ENCODE measurements at places on chromosomes 2 and 18.

GRCh38 chr2:138418453-138418852, 83.1 kb upstream of the SPOPL start:
- DNase-seq: no peak

DNA sequence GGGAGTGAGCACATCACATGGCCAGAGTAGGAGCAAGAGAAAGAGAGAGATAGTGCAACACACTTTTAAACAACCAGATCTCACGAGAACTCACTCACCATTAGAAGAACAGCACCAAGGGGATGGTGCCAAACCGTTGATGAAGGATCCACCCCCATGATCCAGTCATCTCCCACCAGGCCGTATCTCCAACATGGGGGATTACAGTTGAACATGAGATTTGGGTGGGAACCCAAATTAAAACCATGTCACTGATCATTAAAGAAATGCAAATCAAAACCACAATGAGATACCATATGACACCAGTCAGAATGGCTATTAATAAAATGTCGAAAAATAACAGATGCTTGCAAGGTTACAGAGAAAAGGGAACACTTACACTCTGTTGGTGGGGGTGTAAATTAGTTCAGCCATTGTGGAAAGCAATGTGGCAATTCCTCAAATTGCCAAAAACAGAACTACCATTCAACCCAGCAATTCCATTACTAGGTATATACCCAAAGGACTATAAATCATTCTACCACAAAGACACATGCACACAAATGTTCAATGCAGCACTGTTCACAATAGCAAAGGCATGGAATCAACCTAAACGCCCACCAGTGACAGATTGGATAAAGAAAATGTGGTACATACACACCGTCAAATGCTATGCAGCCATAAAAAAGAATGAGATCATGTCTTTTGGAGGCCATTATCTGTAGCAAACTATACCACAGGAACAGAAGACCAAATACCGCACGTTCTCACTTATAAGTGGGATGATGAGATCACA, 137.1 kb downstream of the COL6A3 start:
- DNase-seq: no peak

DNA sequence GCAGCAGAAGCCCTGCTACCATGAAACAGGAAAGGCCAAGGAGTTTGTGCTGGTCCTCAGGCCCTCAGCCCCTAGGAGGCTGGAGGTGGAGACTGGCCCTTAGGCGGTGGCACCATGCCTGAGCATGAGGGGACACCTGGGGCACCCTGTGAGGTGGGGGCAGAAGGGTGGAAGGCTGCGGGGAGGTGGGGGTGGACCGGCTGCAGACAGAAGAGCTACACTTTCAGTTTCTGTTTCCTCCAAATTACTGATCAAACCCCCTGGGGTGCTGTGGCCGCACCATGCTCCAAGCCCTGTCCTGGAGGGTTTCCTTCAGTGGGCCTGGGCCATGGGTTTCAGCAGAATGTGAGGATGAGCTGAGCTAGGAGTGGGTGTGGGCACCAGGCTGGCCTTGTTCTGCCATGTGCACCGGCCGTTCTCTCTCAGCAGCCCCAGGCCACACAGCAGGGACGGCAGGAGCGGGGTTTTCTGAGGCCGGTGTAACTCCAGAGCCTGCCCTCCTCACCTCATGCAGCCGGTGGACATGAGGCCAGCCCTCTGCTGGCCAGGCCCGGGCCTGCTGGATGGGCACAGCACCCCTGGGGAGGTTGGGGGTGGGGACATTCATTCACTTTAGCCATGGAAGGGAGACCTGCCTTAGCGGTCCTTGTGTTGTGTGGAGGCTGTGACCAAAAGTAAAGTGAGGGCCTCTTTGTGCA, 51.5 kb downstream of the PLEKHB2 start:
- no peak for DNase-seq

DNA sequence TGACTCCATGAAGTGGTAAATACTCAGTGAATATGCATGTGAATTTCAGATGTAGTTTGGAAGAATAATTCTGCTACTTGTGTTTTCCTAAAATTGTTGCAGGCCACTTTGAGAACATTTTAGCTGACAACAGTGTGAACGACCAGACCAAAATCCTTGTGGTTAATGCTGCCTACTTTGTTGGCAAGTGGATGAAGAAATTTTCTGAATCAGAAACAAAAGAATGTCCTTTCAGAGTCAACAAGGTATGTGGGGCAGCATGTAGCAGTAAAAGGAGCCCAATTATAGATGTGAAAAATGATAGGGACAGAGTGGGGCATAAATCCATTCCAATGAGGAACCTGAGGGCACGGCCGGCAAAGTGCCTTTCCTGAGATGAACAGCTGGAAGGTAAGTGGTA, 16.1 kb downstream of the SERPINB5 start:
- DNase-seq: no peak

GRCh38 chr2:18829976-18830375, 240.6 kb upstream of the NT5C1B start:
- DNase-seq: no peak

DNA sequence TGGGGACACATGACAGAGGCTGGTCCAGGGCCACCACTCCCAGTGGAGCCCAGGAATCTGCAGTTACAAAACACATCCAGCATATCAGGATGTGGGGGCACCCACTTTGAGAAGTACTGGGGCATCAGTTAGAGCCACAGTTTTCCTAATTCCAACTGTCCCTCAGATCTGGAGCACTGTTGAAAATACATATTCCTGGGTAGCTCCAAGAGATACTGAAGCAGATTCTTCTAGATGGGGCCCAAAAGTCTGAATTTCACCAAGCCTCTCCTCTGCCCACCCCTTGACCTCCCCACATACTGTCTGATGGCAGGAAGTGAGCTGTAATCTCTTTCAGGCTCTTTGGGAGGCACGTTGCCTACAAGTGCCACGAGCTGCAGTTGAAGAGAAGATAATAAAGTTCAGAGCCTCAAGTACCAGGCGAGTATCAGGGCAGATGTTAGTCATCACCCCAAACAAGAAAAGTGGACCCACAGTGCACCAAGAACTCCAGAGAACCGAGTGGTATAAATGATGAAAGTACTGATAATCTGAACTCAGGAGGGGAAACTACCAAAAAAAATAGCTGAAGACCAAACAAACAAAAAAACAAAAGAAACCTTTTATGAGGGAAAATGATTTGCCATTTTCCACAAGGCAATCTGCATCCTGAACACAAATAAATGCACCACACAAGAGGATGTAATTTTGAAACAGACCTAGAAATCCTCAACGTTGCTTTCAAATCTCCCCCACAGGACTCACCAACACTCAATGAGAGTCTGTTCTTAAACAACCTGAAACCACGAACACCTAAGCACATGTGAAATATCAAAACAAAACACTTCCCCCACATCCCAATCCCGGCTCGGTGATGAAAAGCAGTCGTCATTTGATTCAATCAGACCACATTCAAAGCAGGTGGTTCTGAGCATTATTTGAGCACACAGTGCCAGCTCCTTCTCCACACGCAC, 98.7 kb downstream of the TCF4 start:
- no peak for DNase-seq

DNA sequence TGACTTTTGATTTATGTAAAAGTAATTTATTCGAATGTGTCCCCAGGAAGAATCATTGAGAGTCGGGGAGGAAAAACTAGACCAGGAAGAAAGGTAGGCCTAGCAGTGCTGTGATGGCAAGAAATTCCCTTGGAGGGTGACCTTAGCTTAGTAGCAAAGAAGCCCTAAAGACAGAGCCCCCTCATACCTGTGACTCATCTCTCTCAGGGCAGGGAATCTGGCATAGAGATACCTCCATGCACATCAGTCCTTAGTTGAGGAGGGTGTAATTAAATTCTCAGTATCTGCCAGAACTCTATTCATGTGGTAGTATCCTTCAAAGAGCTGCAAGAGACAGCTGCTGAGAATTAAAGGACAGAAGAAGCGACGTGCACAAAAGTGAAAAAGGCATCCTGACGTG, 360.3 kb downstream of the FBXO15 start:
- DNase-seq: no peak

GRCh38 chr2:235669983-235670962, 176.4 kb downstream of the AGAP1 start:
- no peak for DNase-seq

GRCh38 chr18:44887227-44887631, 206.5 kb downstream of the SETBP1 start:
- DNase-seq: no peak

DNA sequence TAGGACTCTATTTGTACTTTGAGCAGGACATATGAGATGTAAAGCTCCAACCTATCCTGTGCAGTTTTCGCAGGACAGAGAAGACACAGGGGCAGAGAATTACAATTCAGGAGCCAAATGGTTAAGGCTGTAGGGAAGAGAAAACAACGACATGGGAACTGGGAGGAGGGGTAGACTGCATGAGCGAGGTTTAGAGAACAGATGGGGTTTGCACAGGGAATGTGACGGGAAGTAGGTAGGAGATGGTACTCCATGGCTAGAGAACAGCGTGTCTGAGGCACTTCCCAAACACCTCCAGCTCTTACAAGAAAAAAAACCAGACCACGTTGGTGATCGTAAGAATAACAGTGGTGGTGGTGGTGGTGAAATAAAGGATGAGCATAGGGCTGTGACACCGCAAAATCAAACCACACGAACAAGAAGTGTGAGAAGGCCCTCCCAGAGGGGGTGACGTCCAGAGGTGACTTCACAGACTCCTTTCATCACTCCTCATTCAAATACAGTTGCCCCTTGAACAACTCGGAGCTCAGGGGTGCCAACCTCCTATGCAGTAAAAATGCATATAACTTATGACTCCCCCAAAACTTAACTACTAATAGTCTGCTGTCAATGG, 92.7 kb downstream of the FARSB start:
- no peak for DNase-seq

DNA sequence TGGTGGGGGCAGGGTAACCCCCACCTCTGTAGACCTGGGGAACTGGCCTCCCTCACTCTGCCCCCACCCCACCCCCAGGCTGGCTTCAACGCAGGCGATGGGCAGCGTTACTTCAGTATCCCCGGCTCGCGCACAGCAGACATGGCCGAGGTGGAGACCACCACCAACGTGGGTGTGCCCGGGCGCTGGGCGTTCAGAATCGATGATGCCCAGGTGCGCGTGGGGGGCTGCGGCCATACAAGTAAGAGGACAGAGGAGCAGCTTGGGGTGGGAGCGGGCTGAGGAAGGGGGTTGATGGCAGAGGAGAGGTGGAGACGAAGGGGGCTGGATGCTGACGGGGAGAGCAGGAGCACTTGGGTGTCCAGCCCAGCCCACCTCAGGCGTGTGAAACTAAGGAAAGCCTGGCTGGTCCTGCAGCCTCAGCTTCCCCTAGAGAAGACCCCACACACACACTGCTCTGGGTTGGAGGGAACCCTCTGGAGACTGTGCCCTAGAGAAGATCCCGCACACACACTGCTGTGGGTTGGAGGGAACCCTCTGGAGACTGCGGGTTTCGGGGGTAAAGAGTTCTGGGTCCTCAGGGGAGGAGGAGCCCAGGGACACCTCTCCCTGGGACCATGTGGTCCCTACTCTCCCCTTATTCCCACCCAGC, 36.2 kb downstream of the SNED1 start:
- no peak for DNase-seq

GRCh38 chr2:240588669-240589068, 2.1 kb downstream of the CAPN10 start:
- DNase-seq: no peak

DNA sequence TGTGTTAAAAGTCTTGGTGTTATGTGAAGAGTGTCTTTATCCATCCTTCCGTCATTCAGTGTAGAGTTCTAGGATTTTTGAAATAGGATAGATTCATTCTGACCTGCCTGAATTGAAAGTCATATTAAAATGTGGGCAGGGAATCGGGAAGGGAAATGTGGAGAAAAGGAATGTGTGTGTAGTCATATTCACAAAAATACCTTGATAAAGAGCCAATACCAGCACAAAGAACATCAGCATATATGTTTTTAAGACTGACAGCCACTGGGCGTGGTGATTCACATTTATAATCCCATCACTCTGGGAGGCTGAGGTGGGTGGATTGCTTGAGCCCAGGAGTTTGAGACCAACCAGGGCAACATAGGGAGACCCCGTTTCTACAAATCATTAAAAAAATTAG, 188.1 kb downstream of the CAMKMT start:
- no peak for DNase-seq

DNA sequence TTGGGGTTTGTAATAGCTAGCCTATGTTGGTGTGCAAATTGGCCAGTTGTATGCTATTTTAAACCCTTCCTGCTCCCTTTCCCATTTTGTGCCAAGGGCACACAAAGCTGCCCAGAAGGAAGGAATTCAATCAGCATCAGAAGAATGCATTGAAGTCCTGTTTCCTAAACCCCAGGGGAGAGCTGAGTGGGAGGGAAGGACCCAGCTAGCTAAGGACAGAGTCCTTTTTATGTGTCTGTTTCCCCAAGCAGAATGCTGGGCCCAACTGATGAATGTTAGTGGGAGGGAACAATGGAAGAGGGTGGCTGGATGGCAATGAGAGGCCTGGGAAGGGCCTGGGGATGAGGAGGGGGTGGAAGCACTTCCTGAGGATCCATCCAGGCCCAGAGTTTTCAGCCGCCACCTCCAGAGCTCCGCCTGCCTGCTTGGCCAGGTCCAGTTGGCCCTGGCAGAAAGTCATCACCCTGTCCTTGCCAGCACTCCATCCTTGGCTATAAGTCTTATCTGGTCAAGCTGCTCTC, 32.7 kb downstream of the MEX3C start:
- DNase-seq: no peak

- no peak for DNase-seq
Measured at GRCh38 chr18:78587096-78587495, 392.5 kb upstream of the SALL3 start.

GRCh38 chr18:58177896-58178470, 134.0 kb downstream of the NEDD4L start:
- no peak for DNase-seq

DNA sequence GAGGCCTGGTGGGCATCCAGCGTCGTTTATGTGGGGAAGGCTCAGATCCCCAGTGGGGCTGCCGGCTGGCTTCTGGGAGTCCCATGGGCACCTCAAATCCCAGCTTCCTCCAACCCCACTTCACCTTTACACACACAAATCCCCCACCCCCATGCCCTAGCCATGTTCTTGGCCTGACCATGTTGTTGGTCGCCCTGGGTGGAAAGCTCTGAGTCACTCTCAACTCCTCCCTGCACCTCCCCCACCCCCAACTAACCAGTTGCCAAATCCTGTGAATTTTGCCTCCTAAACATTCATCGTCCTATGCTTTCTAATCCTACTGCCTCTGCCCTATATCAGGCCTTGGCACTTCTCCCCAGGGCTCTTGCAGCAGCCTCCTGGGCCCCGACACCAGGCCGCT, 6.4 kb downstream of the TNS1 start:
- DNase-seq: no peak

- no peak for DNase-seq
Measured at GRCh38 chr18:69599377-69599776, 198.7 kb downstream of the DOK6 start.

- DNase-seq: no peak
Measured at GRCh38 chr2:41723526-41723925, 324.3 kb upstream of the PKDCC start.

GRCh38 chr2:10297959-10298531, 4.7 kb upstream of the HPCAL1 start:
- peak; percentile 36 for DNase-seq

GRCh38 chr18:2486426-2486825, 84.9 kb downstream of the METTL4 start:
- DNase-seq: no peak

- no peak for DNase-seq
Measured at GRCh38 chr2:241547781-241548450, 10.6 kb upstream of the BOK start.

Measured in bone marrow (tissue), 2 donors.